ENCODE measurements at places on chromosomes 5 and 9.

- no peak for DNase-seq
Observed at GRCh38 chr9:113941526-113941925, 65.4 kb downstream of the ZNF618 start.

- DNase-seq: no peak
Observed at GRCh38 chr9:112933696-112934095, 43.0 kb upstream of the SLC46A2 start.

DNA sequence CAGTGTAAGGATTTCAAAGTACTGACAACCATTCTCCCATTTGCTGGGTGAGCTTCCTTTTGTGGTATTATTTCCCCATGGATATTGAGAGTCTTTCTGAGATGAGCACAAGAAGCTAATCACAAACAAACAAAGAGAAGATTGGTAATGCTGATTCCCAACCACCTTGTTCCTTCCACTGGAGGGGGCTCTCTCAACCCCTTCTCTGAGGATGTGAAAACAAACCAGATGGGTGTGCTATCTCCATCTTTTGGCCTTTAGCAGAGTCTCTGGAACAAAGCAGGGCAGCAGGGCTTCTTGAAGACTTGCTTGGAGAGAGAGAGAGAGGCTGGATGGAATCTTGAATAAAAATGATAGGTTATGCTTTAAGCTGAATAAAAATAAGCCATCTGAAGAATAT is 576.7 kb upstream of the ZNF462 start:
- no peak for DNase-seq

DNA sequence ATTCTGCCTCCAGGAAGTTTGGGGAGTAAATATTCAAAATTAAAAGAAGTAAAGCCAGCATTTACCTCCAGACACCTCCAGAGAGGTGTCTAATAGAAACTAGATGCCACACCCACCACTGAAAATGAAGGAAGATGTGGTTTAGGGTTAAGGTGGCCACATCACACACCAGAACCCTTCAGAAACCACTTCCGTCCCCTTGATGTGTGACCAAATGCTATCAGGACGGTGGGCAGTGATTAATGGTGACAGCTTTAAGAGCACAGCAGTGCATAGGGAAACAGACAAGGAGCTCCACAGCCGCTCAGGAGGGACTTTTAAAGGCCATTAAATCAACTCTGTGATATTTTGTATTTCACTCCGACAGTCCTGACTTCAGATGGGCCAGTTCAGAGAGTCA is 295.2 kb downstream of the BRINP1 start:
- DNase-seq: no peak

GRCh38 chr5:137560420-137560819 is 61.3 kb upstream of the SPOCK1 start:
- no peak for DNase-seq

DNA sequence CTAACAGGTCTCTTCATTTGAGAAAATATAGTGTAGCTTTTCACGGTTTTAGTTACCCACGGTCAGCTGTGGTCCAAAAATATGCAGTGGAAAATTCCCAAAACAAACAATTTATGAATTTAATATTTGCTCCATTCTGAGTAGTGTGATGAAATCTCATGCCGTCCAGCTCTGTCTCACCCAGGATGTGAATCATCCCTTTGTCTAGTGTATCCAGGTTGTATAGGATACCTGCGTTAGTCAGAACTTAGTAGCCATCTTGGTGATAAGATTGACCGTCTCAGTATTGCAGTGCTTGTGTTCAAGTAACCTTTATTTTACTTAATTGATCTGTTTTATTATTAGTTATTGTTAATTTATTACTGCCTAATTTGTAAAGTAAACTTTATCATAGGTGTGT is 41.1 kb downstream of the NDUFS4 start:
- DNase-seq: no peak

DNA sequence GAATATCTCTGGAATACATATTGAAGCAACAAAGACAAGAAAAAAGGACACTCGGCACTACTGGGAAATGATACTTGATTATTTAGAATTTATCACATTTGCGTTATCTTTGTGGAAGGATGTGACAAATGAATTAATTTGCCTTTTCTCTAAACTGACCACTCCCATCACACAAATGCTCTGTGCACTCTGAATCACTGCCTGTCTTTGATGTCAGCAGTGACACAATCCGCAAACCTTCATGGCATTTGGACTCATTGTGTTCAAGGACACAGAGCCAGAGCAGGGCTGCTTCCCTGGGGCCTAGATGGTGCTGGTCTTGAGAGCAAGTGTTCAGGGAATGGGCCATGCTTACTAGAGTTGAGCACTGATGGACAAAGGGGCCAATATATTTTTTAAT is 4.9 kb upstream of the KIF4B start:
- no peak for DNase-seq

GRCh38 chr5:38782180-38782835 is 63.5 kb upstream of the OSMR start:
- DNase-seq: no peak

- peak; percentile 27 for DNase-seq
Observed at GRCh38 chr9:89969156-89969675, 364.4 kb downstream of the GADD45G start.

DNA sequence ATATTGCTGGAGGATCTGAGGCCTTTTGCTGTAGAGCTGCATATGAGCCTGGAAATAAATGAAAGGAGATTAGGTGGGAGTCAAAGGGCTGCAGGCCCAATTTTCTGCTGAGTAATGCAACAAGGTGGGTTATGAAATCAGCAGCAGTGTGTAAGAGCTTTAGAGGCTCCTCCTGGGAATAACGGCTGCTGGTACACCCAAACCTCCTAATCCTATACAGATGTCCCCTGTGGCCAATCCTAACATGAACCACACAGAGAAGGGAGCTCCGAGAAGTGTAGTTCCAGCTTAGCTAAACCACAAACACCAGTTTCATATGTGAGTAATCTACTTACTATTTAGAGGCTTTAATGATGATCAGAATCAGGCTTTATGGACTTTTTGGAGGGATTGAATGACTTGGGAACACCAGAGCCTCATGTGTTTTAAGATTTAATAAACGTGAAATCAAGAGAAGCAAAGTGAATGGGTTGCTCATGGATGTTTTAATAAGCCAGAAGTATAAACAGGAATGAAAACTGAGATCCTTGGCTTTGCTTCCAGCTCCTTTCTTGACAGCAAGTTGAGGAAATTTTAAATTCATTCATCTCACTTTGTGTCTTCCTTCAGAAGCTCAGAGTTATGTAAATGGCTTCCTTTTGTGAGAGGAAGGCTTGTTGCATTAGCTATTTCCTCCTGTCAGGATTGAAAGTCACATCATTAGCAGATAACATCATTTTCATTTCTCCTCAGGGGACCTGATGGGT is 437.5 kb downstream of the TMEM232 start:
- no peak for DNase-seq

DNA sequence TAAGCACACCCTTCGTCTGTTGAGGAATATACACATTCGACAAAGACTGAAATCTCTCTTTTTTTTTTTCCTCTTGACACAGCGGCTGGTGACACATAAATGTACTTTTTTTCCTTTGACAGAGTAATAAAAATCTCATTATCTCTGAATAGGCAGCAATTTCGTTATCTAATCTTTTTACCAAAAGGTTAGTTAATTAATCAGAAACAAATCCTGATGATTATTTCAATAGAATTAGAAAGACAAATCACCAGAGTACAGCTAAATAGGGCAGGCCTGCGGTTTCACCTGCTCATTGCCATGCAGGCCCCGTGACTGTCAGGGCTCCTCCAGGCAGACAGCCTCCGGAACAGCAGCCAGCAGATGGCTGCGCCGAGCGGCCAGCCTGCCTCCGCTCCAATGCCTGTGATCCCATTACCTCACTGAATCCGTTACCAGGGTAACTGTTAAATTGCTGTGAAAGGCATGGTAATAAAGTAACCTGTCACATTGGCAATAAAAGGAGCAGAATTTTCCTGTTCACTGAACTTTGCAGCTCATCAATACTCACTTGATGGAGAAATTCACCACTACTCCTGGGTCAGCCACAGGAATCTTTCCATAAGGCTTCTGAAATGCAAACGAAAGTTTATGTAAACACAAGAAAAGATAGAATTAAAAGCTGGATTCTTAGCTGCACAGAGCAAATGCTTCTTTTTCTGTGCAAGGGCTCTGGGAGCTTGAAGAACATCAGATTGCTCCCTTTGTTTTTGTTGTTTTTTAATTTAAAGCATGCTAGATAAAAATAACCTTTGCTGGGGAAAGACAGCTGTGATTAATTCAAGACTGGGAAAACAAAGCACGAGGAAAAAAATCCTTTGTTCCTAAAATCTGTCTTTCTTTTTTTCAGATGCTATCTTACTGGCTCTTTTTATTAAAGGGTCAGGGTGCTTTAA is 666.4 kb upstream of the ZNF608 start:
- peak; percentile 32 for DNase-seq

DNA sequence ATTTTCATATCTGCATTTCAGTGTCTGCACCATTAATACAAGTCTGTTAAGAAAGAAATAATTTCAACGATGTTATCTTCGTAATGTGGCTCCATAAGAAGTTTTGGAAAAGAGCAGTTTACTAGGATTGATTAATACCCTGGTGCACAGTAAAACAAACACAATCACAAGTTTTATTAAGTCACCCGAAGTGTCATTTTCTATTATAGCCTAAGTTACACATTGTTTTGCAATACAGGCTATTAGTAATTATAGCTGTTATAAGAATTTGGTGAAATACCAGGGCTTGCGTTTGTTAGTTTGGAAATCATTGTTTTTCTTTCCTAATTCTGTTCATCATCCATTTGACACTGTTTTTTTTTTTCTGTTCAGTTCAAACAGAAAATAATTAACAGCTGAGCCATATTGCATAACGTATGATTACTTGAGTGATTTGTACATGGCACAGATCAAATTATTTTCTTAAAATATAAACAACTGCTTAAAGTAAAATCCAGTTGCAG is 30.6 kb downstream of the LVRN start:
- DNase-seq: no peak

Data from NCI-H510A (cell line).